ENCODE measurements at places on chromosomes 7 and 10.

- DNase-seq, result no peak
Measured at GRCh38 chr7:88041583-88041982, 107.5 kb downstream of the ADAM22 start.

GRCh38 chr7:31518766-31519165 lies 4.9 kb downstream of the ITPRID1 start:
- no peak for DNase-seq

GRCh38 chr7:129807863-129808262 lies 144.9 kb downstream of the UBE2H start:
- DNase-seq, result no peak

- no peak for DNase-seq
Measured at GRCh38 chr10:130240409-130240808, 104.2 kb downstream of the GLRX3 start.

DNA sequence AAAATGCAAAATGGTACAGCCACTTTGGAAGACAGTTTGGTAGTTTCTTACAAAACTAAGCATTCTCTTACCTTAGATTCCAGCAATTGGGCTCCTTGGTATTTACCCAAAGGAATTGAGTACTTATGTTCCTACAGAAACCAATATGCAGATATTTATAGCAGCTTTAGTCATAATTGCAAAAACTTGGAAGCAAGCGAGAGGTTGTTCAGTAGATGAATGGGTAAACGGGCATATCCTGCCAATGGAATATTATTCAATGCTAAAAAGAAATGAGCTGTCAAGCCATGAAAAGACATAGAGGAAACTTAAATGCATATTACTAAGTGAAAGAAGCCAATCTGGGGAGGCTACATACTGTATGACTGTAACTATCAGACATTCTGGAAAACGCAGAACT lies 926.7 kb downstream of the TYW1 start:
- DNase-seq, result no peak

DNA sequence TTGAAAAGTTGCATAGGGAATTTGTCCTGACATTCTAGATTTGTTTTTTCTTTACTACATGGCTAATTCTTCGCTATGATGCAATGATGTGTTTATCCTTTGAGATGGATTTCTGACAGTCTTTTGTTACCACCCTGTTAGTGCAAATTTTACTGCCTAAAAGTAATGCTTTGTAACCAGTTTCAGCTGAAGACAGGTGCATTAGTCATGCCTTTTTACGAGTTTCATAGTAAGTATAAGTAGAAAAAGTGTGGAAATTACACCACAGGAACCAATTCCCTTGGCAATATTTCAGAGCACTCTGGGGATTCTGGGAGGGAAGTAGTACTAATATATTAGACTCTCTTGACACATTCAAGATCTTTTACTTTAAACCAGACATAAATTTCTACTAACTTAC lies 257.8 kb upstream of the DKK1 start:
- no peak for DNase-seq

GRCh38 chr10:110221044-110221720 lies 13.8 kb downstream of the MXI1 start:
- no peak for DNase-seq

DNA sequence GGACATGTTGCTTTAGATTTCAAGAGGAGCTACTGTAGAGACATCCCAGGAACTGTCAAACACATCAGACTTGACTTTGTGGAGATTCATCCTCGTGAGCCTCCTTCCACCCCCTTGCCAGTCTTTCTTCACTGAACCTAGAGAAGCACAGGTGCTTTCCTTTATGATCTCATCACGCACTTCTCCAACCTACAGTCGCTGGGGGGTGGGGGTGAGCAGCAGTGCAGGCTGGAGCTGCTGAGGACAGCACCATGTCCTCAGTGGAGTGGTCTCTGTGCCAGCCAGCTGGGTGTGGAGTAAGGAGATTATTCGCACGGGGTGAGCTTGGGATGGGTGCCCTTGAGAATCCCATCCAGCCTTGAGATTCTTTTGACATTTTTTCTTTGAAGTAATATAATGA lies 88.1 kb downstream of the VOPP1 start:
- no peak for DNase-seq

- DNase-seq, result no peak
Measured at GRCh38 chr10:34462056-34462455, 353.0 kb downstream of the PARD3 start.

GRCh38 chr7:103094102-103094501 lies 19.2 kb downstream of the ARMC10 start:
- DNase-seq, result no peak

DNA sequence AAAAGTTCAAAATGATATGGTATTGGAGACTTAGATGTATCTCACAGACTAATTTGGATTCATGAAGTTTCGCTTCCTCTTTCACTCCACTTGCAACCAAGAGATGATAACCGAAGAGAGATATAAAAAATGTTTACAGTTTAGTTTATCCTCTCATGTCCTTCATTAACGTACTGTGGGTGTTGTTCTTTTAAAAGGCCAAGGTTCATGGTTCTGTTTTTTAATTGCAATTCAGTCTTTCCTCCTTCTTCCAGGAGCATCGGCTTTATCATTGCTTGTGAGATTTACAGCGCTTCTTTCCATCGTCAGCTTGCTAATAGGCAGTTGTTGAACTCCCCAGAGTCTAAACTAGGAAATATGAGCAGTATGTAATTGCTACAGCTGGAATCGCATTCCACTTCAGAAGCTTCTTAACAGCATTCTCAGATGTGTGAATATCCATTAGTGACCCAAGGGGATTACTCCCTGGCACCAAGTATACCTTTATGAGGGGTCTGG lies 75.9 kb upstream of the HGF start:
- DNase-seq, result no peak

- DNase-seq, result no peak
Measured at GRCh38 chr10:112605063-112605462, 158.0 kb downstream of the VTI1A start.

GRCh38 chr7:2175514-2175913 lies 57.2 kb downstream of the MAD1L1 start:
- DNase-seq, result peak; percentile 77

DNA sequence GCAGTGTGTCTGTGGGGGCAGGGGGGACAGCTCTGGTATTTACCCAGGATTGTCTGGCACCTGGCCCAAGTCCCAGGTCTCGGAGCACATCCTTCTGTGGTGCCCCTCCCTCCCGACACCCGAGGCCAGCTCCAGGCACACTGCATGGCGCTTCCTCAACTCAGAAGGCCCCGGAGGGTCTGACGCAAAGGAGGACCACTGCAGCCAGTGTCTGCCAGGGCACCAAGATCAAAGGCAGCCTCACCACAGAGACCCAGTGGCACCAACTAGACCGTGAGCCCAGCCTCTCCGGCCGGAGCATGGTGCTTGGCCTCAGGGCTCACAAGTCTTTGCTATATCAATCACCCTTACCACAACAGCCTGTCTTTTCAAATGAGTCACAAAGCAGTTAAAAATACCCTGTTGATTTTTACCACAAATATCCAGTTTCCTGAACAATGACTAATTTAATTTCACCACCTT lies 99.3 kb upstream of the DDC start:
- peak; percentile 85 for DNase-seq

- DNase-seq, result peak; percentile 30
Measured at GRCh38 chr10:100158044-100158805, 27.6 kb downstream of the ERLIN1 start.

DNA sequence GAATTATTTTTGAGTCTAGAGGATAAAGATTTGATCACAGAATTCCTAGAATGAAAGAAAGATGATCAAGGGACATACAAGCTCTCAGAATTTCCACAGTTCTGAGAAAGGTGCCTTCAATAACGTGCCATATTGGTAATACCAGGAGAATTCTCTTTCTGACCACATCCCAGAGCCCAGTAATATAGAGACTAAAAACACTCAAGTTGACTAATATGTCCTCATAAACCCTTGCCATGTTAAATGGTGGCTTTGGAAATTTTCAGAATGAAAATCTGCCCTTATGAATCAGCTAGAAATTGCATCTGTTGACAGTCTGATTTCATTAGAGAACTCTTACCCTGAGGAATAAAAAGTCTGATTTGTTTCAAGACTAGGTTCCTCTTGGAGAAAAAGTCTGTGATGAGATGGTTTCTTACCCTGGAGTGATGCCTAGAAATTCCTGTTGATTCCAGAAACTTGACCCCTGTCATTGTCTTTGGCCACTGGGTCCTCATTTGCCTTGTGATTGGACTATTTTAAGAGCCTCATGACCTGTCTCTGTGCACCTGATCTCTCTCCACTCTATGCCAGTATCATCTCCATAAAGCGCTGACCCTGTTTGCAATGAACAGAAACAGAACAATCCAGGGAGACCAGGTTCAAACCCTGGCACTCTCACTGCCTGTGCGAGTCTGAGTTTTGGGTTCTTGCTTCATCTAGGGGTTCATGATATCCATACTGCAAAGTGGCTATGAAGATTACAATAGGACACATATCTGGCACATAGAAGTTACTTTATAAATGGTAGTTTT lies 3.3 kb downstream of the IL2RA start:
- DNase-seq, result no peak

- DNase-seq, result no peak
Measured at GRCh38 chr7:28900311-28900710, 57.8 kb downstream of the TRIL start.

- peak; percentile 13 for DNase-seq
Measured at GRCh38 chr7:123715198-123715597, 33.6 kb downstream of the WASL start.

GRCh38 chr10:32906595-32906994 lies 51.4 kb downstream of the ITGB1 start:
- no peak for DNase-seq

DNA sequence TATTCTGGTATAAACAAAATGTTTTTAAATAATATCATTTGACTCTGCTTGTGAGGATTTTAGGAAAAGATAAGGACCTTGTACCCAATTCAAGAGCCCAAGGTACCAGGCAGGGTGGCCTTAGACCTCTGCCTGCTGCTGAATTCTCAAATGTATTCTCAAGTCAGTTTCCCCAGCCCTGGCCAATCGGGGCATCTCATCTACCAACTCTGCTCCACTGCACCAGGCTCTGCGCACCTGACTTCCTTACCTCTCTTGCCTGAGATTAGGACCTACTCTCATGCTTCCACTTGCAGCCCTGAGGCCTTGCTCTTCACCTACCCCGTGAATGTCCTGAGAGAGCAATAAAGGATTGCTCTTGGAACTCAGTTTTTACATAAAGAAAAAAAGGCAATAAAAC lies 69.6 kb upstream of the EZH2 start:
- DNase-seq, result no peak

- DNase-seq, result peak; percentile 97
Measured at GRCh38 chr10:80460399-80461207, 6.5 kb downstream of the TSPAN14 start.

DNA sequence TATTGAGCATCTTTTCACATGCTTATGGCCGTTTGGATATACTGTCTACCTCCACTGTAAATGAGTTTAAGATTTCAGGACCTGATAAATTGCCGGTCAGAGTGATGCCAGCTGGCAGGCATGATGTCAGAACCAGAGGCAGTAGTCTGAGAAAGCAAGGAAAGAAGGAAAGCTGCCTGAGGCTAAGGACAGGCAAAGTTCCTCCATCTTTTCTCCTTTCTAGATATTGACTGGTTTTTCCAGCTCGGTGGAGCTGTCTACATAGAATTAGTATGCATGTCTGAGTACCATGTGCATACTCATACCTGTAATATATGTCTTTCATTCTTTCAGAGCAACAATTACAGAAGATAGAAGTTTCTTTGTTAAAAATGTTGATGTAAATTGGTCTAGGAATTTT lies 52.3 kb downstream of the CDCA7L start:
- peak; percentile 26 for DNase-seq

GRCh38 chr10:12540341-12540781 lies 191.0 kb downstream of the CAMK1D start:
- no peak for DNase-seq

GRCh38 chr7:70830060-70830395 lies 301.9 kb upstream of the GALNT17 start:
- no peak for DNase-seq

- DNase-seq, result no peak
Measured at GRCh38 chr10:103199488-103199887, 6.4 kb upstream of the NT5C2 start.

DNA sequence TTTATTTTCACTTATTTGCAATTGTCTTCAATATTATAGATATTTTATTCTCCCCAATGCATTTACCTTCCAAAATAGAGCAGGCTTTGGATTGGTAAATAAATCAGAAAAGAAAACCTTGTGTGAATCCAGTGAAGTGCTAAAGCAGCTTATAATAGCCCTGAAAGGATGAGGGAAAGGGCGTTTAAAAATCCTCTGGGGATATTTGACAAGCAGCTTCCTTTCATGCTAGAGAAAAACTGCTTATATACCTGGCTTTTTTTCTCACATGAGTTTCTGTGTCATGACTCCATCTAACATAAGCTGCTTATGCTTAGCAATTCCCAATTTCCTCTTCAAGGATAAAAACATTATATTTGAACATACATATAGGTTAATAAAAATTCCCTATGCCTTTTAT lies 221.6 kb upstream of the SEMA3E start:
- DNase-seq, result no peak

DNA sequence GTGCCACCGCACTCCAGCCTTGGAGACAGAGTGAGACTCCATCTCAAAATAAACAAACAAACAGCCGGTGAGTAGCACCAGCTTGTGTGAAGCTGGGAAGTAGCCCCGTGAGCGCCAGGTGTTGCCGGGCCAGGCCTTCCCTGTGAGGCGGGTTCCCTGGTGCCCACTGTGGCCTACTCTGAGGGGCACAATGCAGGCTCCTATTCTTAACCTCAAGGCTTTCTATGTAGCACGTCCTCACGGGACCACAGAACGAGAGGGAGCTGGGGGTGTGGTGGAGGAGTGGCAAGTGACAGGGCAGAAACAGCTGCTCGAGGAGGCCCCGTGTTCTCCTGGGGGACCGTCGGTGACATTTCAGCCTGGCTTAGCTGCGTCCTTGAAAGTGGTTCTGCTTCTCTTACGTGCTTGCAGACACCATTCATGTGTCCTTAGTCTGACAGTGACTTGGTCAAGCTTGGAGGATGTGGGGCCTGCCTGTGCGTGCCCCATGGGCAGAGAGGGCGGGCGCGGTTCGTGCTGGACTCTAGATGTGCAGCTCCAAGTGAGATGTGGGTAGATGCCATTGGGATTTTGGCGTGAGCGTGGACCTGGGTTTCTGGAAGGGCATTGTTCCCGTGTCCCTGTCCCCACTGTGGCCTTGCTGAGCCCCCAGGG lies 116.6 kb downstream of the NKX6-2 start:
- no peak for DNase-seq

- peak; percentile 75 for DNase-seq
Measured at GRCh38 chr10:75126277-75126676, 14.8 kb downstream of the SAMD8 start.

GRCh38 chr10:102869258-102870198 lies at the start of gene AS3MT:
TSS of gene AS3MT (plus strand) at chr10:102869470. CDS start at chr10:102869593, 123 bp downstream.
- peak; percentile 30 for DNase-seq

GRCh38 chr7:131897016-131897789 lies 340.8 kb upstream of the PODXL start:
- DNase-seq, result peak; percentile 7
